ENCODE measurements at places on chromosomes 6 and 20.

GRCh38 chr20:20371083-20371482, 3.2 kb downstream of the INSM1 start:
- H3K4me3 ChIP-seq: no peak overlapping the region
- H3K4me1 ChIP-seq: peaks cover 20% of the 10 kb centered on the region
- peaks cover 3% of the 10 kb centered on the region for H3K36me3 ChIP-seq
- no peak for DNase-seq
- H3K27me3 ChIP-seq: peaks cover 70% of the 10 kb centered on the region

GRCh38 chr6:129695373-129696027, 14.5 kb downstream of the ARHGAP18 start:
- H3K36me3 ChIP-seq: no peaks in the 10 kb centered on the region
- DNase-seq: no peak
- H3K27me3 ChIP-seq: no peaks in the 10 kb centered on the region
- peaks cover 3% of the 10 kb centered on the region for H3K4me1 ChIP-seq
- no peak overlapping the region for H3K27ac ChIP-seq

DNA sequence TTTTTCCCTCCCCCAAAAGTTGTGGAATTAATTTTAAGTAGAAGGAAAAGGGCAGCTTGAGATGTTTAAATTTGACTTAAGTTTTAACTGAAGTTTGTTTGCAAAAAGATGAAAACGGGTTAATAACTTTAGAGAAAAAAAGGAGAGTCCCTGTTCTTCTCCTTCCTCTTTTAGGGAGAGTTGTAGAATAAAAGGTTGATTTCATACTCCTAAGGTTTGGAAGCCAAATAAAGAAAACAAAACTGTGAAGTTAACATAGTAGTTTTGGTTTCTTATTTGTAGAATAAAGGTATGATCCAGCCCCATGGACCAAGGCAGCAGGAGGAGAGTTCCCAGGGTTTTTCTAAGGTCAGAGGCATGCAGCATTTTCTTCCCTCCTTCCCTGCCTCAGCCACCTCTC, 33.4 kb downstream of the FOXO3 start:
- no peaks in the 10 kb centered on the region for H3K36me3 ChIP-seq
- no peaks in the 10 kb centered on the region for H3K27me3 ChIP-seq
- H3K4me1 ChIP-seq: peaks cover 50% of the 10 kb centered on the region
- H3K27ac ChIP-seq: peak overlapping the region; percentile 56
- DNase-seq: no peak
- no peak overlapping the region for H3K4me3 ChIP-seq

GRCh38 chr20:45462711-45463509, 6.6 kb upstream of the WFDC2 start:
- no peak overlapping the region for H3K4me3 ChIP-seq
- DNase-seq: no peak
- peaks cover 4% of the 10 kb centered on the region for H3K36me3 ChIP-seq
- no peak overlapping the region for H3K27ac ChIP-seq
- H3K27me3 ChIP-seq: peaks cover 2% of the 10 kb centered on the region

DNA sequence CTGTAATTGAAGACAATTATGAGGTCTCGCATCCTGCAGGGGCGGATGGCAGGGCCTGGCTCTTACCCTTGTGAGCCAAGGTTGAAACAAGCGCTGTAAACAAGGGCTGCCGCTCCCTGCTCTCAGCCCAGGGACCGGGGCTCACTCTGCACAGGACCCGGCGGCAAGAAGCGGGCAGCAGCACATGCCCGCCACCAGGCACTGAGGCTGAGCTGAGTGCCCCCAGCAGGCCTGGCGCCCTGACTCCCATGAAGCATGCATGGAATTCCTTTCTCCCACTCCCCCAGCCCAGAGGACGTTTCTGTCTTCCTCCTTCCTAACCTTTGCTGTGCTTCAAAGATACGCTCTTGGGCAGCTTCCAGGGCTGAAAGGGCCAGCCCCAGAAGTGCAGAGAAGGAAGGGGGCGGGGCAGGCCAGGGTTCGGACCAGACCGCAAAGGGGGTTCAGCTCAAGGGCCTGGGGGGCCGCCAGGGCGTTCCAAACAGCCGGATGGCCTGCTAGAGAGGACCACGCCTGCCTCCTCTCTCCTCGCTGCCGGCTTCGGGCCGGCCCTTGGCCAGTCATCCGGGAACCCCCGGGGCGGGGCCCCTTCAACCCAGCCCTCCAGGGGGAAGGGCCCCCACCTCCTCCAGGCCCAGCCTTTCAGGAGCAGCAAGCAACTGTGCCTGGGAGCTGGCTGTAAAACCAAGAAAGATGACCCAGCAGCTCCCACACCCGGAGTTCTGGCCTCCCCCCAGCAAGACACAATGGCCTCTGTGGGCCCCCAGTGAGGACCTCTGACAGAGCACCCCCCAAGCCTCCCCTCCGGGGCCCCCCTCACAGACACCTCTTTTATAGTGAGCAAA, 109.9 kb downstream of the NOL4L start:
- peaks cover 16% of the 10 kb centered on the region for H3K27me3 ChIP-seq
- H3K27ac ChIP-seq: peak overlapping the region; percentile 62
- H3K4me3 ChIP-seq: peak overlapping the region; percentile 10
- H3K36me3 ChIP-seq: peaks cover 1% of the 10 kb centered on the region

Data from stimulated activated naive B cell treated with anti-CD40 and anti-IgM and Interleukin-4, amounts not matched to agents 10 μg/mL and 1 μg/mL and 100 μg/mL, for 72 hours (primary cell).